Cardiac muscle cell (in vitro differentiated cells and primary cell): ENCODE measurements at places on chromosomes 4 and X. TPM values are rescaled to one million over a fixed set of nuclear protein-coding genes. Genes with fewer than 3 reads are reported as not detected.

The CXCL11 gene
- not detected in 2 replicates for total RNA-seq

The LCORL gene
- total RNA-seq, result 35.1 and 50.2 TPM in 2 replicates

The TEX13B gene
- not detected in 2 replicates for total RNA-seq

The NMU gene
- total RNA-seq, result 1.3 and 1.7 TPM in 2 replicates

The CAMK2D gene
- total RNA-seq, result 74.9 and 84.7 TPM in 2 replicates
